ENCODE measurements at places on chromosomes 13 and 19.

DNA sequence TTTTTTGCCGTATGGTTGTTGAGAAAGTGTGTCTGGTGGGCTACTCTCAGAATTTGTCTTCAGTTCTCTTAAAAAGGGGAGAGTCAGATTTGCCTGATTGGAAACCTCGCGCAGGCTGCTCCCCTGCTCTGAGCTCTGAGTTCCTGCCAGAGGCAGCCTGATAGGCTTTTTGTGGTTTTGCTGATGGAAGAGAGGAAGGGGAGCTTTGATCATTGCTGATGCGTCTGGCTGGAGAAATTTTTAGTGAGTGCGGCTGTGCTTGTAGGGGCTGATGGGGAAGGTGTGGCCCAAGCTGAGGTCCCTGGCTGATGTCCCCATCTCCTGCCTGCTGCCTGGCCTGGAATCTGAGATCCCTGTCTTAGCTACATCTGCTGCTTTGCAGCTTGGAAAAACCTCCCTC is 2.8 kb downstream of the CHST8 start:
- no peak for DNase-seq

DNA sequence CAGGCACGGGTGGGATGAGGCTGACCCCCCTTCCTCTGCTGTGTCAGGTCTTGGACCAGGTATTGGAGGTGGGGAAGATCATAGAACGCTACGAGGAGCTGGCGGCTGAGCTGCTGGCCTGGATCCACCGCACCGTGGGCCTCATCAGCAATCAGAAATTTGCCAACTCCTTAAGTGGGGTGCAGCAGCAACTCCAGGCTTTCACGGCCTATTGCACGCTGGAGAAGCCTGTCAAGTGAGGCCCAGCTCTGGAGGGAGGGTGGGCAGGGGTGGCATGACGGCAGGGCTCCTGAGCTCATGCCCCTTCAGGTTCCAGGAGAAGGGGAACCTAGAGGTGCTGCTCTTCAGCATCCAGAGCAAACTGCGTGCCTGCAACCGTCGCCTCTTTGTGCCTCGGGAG is 35.3 kb downstream of the SPTBN4 start:
- DNase-seq = no peak

GRCh38 chr13:32153056-32153455 is 121.5 kb downstream of the FRY start:
- no peak for DNase-seq

DNA sequence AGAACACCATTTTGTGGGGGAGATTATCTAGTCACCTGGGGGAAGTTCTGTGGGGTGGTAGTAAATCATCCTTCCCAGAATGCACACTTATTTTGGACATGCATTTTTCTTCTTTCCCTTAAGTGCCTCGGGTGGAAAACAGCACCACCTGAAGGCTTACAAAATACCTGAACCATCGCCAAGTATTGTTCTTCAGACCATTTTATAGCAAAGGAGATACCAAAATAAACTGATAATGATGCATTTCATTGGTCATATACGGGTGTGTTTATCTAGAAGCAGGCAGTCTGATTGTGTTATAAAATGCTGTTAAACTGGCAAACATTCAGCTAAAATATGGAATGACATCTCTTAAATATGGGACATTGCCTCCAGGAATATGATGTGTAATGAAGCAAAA is 1034.7 kb downstream of the SLITRK1 start:
- DNase-seq = no peak

DNA sequence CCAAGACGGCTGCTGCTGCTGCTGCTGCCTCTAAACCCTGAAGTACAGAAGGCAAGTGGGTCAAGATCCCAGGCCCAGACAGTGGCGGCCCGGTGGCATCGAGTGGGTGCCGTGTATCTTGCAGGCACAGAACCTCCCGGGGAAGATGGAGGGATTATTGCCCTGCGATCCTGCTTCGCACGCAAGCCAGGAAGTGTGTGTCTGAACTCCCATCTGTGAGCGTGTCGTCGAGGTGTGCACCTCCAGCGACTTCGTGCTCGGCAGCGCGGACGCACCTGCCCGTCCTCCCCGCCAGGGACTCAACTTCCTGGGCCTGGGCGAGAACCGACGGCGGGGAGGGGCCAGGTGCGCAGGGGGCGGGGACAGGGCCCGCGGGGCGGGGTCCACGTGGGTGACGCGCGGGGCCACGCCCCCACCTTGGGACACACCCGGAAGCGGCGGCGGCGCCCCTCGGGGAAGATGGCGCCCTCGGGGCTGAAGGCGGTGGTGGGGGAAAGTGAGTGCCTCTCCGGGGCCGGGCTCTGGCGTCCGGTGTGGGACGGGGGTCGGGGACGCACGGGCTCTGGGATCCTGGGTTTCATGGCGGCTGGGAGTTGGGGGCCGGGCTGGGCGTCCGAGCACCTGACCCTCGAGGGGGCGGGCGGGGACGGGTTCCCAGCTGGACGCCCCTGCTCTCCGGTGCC is at the start of gene STXBP2:
Gene STXBP2, plus strand, starts transcription at position 420 of the 683 bp plus-strand sequence. Its CDS starts 40 bp downstream, at position 460.
- DNase-seq = peak; percentile 91

DNA sequence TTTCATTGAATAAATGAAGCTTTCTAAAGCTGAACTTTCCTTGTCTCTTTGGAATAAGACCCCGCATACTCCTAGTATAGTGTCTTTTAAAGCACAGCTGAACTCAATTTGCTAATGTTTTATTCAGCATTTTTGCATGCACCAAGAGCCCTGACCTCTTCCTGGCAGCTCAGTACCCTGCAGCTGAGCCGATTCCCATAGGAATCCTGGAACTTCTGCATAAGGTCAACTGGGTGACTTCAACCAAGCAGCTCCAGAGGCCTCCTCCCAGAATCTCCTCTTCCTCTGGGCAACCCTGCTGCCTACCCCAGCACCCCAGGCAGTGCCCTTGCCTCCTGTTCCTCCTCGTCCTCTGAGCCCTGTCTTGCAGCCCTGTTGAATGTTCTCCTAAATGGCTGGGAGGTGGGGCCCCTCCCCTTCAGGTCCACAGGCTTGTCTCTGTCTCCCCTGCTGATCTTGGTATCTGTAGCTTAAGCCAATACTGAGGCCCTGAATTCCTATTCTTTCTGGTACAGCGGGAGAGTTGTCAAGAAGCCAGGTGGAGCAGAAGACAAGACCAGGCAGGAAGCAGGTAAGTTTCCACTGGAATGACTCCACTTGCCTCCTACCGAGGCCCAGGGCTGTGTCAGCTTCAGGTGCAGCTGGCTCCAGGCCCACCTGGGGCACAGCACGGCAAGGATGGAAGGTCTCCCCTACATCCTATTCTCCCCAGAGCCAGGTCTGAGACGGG is 23.6 kb upstream of the CCDC124 start:
- DNase-seq = no peak

- DNase-seq = no peak
Measured at GRCh38 chr13:79936368-79937136, 404.4 kb downstream of the SPRY2 start.

- DNase-seq = no peak
Measured at GRCh38 chr19:13060233-13060963, 42.3 kb downstream of the LYL1 start.

DNA sequence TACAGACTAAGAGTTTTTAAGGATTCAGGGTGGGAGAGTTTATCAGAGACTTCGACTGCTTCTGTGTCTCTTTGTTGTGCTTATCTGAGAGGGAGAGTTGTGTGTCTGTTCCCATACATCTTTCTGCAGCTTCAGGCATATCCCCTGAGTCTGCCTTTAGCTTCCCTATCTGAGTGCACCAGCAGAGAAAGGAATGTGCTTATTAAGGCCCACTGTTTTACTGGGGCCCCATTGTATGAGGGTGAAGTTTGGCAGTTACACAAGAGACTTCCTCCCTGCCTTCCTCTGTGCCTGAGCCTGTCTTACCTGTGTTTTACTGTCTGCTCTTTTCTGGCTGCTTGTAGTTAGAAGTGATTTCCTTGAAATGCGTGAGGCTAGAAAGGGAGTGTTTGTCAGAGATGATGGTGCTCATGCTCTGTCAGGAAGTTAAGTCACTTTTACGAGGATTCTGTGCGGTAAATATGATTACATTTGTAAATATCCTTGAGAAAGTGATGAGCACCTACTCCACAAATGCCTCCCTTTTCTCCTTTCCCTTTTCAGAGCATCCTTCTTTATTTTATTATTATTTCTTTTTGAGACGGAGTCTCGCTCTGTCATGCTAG is 1228.9 kb upstream of the MIR17HG start:
- no peak for DNase-seq

DNA sequence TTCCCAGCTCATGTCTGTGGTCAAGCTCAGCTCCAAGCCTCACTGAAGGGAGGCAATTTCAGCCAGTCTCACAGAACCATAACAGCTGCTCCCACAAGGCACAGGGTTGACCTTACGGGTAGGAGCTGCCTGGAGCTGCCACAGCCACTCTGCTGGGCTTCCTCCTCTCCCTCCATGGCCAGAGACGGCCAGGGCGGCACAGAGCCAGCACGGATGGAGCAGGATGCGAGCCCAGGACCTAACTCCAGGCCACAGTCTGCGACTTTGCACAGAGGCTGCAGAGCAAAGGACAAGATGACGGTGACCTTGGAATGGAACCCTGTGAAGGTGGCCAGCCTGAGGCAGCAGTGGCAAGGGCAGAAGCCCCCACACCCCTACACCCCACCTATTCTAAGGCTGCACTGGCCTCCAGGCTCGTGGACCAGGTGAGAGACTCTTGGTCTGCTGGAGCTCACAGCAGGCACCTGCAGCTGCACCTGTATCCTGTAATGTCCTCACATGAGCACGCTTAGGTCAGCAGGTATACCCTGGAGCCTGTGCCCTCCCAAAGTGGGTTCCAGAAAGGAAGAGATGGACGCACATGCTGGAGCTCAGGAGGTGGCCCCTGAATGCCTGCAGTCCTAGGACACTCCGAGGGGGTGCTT is 29.6 kb downstream of the ADPRHL1 start:
- no peak for DNase-seq

- no peak for DNase-seq
Measured at GRCh38 chr19:51789061-51789795, 5.7 kb upstream of the FPR3 start.

GRCh38 chr19:18423258-18424020 is 4.2 kb downstream of the SSBP4 start:
- no peak for DNase-seq

DNA sequence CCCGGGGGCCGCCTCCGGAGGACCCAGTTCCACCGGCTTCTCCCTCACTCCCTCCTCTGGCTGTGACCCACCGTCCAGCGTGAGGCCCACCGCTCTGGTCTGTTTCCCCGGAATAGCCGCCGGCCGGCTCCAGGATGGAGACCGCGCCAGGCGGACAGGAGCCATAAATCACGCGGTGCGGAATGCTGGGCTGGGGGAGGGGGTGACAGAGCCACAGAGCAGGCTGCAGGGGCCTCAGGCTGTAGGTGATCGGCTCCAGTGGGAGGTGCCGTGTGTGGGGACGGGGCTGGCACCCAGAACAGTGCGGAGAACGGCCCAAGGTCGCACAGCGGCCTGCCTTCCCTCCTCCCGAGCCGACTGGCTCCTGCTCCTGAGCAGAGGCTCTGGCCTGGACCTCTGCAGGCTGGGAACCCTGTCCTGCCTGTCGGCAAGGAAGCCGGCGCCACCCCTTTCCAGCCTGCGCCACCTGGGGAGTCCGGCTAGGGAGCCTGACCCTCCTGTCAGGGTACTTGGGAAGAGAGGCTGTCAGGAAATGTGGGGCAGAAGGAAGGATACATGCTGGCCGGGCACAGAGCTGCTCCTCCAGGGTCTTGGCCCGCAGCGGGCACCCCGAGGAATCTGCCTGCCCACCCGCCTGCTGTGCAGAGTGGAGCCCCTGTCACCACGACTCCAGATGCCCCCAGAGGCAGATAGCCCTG is 8.3 kb downstream of the PIAS4 start:
- DNase-seq = no peak

GRCh38 chr13:63671296-63671695 is 2255.6 kb upstream of the PCDH20 start:
- no peak for DNase-seq

GRCh38 chr13:101360525-101360924 is 55.8 kb downstream of the NALCN start:
- DNase-seq = no peak

DNA sequence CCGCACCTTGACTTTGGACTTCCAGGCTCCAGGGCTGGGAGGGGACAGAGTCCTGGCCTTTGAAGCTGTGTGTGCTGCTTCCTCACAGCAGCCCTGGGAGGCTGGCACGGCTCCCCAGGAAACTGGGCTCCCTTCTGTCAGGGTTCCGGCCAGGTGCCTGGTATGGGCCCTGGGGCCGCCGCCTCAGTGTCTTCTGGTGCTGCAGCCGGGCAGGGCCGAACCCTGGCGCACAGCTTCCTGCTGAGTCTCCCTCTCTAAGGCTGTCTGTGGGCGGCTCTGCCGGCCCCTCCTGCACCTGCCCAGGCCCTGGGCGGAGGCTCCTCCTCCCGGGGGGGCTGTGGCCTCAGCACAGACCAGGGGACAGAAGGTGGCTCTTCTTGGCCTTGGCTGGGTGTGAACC is 32.4 kb downstream of the GPX4 start:
- no peak for DNase-seq

DNA sequence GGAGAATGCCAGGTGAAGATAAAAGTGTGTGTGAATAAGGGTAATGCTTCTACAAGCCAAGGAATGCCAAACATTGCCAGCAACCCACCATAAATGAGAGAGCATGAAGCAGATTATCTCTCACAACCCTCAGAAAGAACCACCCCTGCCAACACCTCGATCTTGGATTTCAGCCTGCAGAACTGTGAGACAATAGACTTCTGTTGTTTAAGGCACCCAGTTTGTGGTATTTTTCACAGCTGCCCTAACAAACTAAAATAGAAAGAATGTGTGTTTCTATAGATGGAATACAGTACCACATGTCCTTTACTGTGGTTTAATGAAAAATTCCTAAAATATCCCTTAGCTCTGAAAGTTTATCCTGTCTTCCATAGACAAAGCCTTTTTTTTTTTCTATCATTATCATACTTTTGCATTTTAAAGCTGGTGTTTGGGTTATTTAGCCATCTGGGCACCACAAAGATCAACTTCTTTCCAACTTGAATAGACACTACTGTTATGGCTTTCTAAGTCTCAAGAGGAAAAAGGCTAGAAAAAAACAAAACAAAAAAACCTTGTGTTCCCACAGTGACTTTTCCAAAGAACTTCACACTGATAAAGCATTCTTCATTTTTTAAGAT is 505.6 kb downstream of the KCTD12 start:
- DNase-seq = no peak
